Tibial nerve (tissue), 4 donors: ENCODE measurements at places on chromosomes 2 and 18. TPM values are rescaled to one million over a fixed set of nuclear protein-coding genes. Genes with fewer than 3 reads are reported as not detected.

GRCh38 chr2:23199115-23199918 lies 185.7 kb upstream of the KLHL29 start:
- DNase-seq, result no peak

DNA sequence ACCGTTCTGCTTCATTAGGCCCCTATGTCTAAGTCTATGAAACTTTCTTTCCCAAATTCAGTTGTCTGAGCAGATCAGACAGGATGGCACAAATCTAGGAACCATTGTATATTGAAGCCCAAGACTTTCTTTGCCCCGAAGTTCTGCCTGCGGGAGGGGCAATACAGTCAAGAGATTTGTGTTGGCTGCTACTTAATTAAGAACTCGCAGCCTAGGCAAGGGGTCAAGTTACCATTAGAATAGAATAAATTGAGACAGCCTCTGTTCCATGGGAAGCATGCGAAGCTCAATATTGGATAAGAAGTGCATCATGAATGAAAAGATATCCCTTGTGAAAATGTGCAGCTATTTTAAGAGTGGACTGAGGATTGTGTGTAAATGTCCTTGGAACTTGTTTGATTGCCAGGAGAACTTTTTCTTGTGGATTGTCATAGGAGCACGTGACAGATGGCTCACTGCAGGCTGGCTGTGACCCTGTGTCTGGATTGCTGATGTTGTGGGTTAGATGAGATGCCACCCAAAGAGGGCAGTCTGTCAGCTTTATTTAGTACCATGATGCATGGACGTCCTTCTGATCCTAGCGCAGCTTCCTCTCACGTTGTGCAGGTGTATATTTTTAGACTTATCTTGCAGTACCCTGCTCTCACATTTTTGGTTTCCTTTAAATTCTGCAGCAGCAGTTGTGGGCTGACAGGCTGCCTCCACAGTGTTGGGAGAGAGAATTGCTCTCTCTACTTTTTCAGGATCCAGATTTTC lies 30.9 kb downstream of the HAUS1 start:
- no peak for DNase-seq

GRCh38 chr2:108460345-108461037 lies 11.5 kb downstream of the GCC2 start:
- DNase-seq, result no peak

DNA sequence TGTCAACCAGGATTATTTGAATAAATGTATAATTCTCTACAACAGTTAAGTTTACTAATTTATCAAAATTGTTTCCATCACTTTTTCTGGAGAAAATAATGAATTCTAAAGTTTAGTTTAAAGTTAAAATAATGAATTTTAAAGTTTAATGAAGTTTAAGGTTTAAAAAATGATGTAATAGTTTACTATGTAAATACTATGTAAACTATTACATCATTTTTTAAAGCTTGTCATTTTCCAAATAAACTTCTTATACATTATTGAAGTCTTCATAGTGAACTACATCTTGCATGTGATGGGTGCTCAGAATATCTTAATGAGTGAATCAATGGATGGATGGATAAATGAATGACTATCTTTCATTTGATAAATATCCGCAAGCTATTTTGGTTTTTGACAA lies 38.8 kb downstream of the CD28 start:
- no peak for DNase-seq

- DNase-seq, result no peak
These were observed 31.5 kb downstream of the SESTD1 start for GRCh38 chr2:179233083-179233490.

DNA sequence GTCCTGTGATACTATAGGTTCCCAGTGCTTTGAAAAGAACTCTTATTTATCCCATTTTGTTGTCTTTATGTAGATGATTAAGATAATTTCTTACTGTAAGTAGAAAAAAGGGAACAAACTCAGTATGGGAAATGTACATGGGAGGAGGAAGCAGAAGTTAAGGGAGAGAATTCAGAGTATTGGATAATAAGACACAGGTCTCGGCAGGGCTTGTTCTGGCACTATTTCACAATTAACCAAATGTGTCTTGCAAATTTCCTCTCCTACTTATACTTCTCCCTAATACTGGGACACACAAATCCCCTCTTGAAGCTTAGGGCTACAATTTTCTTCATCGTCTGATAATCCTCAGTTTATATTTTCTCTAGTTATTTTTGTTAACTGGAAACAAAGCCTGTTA lies 744.0 kb downstream of the ADCYAP1 start:
- DNase-seq, result no peak

DNA sequence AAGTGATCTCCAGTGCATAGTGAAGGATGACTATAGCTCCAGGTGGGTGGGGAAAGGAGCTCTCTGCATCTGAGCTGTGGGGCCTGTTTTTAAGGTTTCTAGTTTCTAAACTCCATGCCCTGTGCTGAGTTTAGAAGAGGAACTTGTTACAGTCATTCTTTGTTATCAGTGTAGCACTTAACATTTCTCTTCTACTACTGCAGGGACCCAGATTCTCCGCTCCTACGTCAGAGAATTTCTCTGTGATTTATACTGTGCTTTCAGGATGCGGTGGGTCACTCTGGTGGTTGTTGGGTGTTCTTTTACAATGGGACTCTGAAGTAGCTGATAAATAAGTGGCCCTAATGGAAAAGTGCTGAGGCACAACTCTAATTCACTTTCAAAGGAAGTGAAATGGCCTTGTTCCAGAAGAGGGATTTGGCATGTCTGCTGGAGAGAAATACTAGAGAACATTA lies 122.0 kb downstream of the WDSUB1 start:
- DNase-seq, result no peak

GRCh38 chr18:13211534-13211933 lies 7.0 kb upstream of the LDLRAD4 start:
- no peak for DNase-seq

DNA sequence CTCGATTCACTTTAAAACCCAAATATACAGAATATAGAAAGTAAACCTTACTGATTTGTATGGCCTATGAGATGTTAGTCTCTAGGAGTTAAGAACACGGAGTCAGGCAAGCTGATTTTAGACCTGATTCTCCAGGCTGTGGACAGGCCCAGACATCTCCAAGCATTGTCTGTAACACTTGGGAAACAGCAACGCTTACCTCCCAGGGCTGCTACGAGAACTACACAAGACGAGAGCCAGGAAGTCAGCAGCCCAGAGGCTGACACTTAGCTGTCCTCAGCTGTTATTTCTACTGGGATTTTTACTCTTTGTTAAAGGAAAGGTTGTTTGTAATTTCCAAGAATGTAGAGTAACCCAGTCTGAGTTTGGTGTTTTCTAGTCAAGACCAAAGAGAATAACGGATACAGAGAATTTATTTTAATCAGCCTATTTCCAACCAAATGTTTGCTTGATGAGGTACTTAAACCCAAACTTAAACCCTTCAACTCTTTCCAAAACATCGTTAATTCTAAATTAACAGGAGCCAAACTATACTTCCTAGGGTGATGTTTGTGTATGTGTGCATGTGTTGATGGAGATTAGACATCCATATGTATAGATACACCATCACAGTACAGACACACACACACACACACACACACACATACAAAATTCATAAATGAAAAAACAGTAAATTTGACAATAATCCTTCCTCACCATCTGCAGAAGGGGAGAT lies 123.4 kb downstream of the LAMA1 start:
- no peak for DNase-seq

- no peak for DNase-seq
These were observed 79.3 kb upstream of the RNU4ATAC start for GRCh38 chr2:121451398-121451797.

GRCh38 chr2:18959952-18960717 lies 370.8 kb upstream of the NT5C1B start:
- no peak for DNase-seq

- DNase-seq, result no peak
These were observed 44.1 kb upstream of the ORC2 start for GRCh38 chr2:201007584-201007998.

GRCh38 chr2:7060156-7060555 lies 142.9 kb downstream of the RNF144A start:
- no peak for DNase-seq

DNA sequence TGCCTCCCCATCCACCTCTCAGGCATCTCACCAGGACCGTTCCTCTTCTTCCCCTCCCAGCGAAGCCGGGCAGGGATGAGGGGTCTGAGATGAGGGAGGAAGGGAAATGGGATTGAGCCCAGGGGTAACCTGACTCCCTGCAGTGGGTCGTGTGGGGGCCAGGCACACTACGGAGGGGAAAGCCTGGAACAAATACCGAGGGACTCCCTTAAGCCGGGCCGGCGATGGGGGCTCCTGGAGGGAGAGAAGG lies 250 bp upstream of the SPEG start:
- no peak for DNase-seq

- no peak for DNase-seq
These were observed 12.4 kb downstream of the CCBE1 start for GRCh38 chr18:59684777-59685176.

DNA sequence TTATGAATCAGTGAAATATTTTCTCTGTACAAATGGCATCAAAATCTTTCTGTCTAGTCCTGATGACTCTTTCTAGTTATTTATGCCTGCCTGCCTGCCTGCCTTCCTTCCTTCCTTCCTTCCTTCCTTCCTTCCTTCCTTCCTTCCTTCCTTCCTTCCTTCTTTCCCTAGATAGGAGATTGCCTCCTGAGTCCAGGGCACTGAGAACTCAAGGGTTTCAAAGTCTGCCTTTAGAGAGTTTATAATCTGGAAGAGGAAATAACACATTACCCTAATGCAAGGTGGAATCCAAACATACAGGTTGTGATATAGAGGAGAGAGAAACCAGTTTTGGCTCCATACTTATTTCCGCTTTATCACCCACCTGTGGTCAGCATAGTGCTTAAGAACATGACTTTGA lies 98.1 kb upstream of the SERPINE2 start:
- DNase-seq, result no peak

DNA sequence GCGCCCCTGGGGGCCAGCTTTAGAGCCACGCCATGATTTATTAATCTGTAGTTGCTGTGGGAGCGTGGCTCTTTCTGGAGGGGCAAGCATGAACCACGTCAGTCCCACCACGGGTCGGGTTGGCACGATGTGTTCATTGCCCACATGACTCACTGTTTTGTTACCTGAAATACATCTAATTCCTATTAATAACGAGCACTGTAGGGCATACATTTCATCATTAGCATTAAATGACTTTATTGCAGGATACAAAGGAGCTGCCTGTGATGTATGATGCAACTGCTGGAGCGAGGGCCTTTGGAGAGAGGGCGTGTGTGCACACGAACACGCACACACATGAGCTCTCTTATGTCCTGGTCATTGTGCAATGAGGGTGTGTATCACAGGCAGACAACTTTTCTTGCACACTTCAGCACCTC lies 127.0 kb downstream of the INHBB start:
- no peak for DNase-seq

DNA sequence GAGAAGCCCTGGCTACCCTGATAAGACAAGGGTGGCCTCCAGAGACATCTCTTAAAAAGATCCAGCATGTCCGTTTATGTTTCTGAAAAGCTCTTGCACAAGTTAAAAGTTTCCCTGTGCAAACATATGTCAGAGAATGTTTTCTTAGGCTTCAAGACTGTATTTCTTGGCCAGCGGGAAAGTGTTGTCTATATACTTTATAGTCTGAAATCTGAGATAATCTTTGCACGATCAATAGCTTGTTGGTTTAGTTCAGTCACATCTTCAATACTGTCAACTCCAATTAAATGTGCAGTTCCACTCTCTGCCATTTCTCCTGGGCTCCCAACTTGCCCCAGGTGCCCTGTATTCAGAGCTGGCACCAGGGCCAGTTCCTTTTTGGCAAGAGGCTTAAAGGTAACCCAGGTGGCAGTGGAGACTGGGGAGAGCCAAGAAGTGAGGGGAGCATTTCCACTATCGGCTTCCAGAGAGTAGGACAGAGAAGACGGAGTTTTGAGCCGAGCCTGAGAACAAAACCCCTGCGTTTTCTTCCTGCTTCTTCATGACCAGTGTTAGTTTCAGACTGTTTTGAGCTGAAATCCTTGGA lies 64.4 kb downstream of the ACOXL start:
- no peak for DNase-seq

- no peak for DNase-seq
These were observed 143.3 kb downstream of the FTCDNL1 start for GRCh38 chr2:199707593-199708185.

DNA sequence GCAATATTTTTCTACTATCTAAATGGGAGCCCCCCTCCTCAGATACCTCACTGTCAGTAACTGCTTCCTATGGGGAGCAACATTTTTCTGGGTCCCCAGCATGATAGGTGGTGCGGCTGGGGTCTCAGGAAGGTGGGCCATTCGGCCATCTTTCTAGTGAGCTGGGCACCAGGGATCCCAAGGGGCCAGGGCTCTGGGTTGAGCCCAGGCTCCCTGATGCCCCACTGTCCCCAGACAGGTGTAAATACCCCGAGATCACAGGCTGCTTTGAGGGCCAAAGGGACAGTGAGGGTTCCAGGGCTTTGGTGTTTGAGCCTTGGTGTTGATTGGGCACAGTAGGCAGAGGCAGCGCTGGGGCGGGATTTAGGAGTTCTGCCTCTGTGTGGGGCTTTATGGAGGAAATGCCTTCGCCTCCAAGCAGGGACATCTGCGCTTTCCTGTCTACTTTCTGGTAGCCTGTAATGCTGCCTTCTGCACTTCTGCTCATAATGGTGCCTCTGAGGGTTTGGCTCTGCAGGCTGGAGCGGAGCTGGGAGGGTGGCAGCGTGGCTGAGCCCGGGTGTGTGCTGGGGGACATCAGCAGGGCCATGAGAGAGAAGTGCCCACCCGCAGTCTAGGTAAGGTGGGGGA lies 5.3 kb downstream of the ITM2C start:
- no peak for DNase-seq

DNA sequence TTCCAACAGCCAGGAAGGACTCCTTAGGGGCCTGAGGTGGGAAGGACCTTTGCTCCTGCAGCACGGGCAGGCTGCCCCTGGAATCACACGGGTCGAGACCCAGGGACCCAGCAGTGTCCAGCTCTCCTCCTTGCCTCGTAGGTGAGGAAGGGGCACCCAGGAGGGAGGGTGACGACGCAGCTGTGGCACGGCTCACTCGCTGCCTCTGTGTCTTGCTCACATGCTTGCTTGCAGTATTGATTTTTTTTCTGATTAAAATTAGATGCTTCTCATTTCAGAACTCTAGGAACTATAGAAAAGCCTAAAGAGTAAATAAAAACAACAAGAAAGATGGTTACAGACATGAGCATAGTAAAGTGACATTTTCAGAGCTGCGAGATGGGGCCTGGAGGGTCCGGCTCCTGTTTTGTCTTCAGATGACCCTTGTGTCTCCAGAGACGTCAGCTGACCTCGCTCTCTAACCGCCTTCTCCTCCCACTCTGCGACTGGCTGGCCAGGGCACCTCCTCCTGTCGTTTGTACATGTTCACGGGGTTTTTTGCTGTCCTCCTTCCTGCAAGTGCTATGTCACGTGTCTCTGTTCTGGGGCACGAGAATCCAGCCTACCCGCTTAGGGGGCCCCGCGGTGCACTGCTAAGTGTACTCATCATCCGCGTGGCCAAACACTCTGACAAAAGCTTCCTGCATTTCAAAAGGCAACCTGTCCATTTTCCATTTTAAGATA lies 65.7 kb upstream of the ZNF236 start:
- no peak for DNase-seq

GRCh38 chr18:22817844-22818243 lies 115.3 kb upstream of the RBBP8 start:
- no peak for DNase-seq

The NOSTRIN gene
- total RNA-seq, result 22.8 TPM

The PLGLB2 gene
- total RNA-seq, result 6.7 TPM

The MLPH gene
- total RNA-seq, result 41.4 TPM

The REG1A gene
- 3.8 TPM for total RNA-seq

The PLEK gene
- total RNA-seq, result 9.0 TPM

The IL36B gene
- total RNA-seq, result not detected

The EPHA4 gene
- total RNA-seq, result 10.2 TPM

The GALR1 gene
- 1.2 TPM for total RNA-seq

The FER1L5 gene
- not detected for total RNA-seq
